Osteocyte (in vitro differentiated cells): ENCODE measurements at places on chromosomes 12 and 14. TPM values are rescaled to one million over a fixed set of nuclear protein-coding genes. Genes with fewer than 3 reads are reported as not detected.
A peak's percentile ranks its signal among the peaks of the same experiment; 100 is the strongest.

The KCNC2 gene
- total RNA-seq, result not detected in 2 replicates

The NKX2-1 gene
- total RNA-seq, result not detected in 2 replicates

The IQSEC3 gene
- 0.37 and 0.56 TPM in 2 replicates for total RNA-seq

The KIF5A gene
- total RNA-seq, result 0.43 and 0.73 TPM in 2 replicates

The MAP1LC3B2 gene
- 1.7 and 2.1 TPM in 2 replicates for total RNA-seq

DNA sequence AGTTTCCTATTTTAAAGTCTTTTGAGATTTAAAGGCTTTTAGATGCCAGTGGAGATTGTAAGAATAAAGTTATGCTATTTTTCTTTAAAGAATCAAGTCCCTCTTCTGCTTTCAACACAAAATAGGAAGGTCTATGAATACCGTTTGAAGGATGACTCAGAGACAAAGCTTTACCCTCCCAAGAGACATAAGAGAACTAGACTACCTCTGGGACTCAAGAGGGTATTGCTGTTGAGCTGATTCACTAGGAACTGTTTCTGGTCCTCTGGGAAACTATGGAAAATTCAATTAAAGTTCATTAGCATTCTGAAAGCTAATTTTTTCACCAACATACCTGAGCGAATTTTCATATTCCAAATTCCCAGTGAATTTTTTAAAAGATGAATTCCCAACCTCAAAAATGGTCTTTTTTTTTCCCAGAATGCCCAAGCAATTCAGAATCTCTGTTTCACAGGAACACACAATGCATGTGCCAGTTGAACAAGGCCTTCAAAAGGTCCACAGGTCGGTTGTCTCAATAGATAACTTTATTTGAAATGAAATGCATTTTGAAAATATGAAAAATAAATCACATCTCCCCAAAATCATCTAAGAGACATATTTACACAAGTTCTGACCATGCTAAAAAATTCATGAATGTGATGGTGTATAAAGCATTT, 6.5 kb downstream of the PHLDA1 start:
- DNase-seq, result no peak

GRCh38 chr14:28780843-28781820, 14.5 kb downstream of the FOXG1 start:
- no peak for DNase-seq

DNA sequence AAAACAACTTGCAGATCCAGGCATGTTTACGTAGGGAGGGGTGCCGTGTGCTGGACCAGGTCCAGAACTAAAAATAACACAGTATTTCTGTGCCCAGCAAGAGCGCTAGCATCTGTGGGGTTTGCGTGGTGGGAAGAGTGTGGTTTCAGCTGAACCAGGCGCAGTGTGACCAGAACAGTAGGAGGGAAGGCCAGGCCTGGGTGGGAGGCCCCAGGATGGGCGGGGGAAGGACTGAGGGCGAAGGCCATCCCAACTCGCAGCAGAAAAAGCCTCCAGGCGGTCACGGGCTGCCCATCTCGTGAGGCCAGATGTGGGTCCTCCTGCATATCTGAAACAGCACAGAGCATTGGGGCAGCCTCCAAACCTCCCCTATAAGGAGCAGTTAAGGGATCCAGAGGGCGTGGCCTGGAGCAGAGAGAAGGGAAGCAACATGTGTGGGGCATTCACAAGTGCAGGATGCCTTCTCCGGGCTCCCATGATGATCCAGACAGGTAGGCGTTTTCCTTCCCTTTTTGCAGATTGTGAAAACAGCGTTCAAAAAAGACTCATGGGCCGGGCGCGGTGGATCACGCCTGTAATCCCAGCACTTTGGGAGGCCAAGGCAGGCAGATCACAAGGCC, 17.8 kb upstream of the CD9 start:
- peak; percentile 97 for DNase-seq

GRCh38 chr14:99969673-99970322, 95.4 kb upstream of the EVL start:
- no peak for DNase-seq

GRCh38 chr14:48890333-48890732, 695.8 kb downstream of the RPS29 start:
- no peak for DNase-seq

DNA sequence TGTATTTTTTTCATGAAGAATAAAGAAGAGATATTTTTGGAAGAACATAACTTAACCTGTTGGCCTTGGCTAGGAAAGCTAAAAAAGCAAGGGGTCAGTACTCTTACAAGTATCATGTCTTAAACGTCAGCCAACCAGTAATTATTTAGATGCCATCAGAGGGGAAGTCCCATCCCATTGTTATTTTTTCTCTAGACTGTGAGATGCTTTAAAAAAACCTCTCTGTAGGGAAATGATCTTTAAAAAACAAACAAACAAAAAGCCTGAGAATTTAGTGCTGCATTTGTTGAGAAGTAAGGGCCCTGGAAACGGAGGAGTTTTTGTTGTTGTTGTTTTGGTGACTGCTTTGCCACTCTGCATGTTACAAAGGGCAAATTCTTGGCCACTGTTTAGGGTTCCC, 474.0 kb downstream of the ZFP36L1 start:
- no peak for DNase-seq

GRCh38 chr12:7870335-7870734, 2.4 kb downstream of the SLC2A14 start:
- no peak for DNase-seq

DNA sequence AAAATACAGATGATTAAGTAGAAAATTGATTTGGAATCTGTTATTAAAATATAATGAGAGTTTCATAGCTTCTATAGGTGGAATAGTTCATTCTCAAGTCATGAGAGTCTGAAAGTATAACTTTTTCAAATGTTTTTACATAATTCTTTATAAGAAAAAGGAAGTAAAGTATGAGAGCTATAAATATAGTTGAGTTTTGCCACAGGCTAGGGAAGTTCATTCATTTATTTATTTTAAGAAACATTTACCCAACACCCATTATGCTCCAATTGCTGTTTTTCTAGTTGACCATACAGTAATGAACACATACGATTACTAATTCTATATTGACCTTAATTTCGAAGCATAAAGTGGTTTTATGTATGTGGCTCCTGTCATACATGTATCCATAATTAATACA, 24.8 kb downstream of the LRRIQ1 start:
- DNase-seq, result no peak

- peak; percentile 99 for DNase-seq
Measured at GRCh38 chr14:96391293-96392118, 422 bp upstream of the AK7 start.

GRCh38 chr14:37420622-37421021, 174.4 kb downstream of the FOXA1 start:
- DNase-seq, result no peak

- no peak for DNase-seq
Measured at GRCh38 chr12:121899590-121899989, 11.0 kb downstream of the PSMD9 start.

GRCh38 chr12:19120795-19121194, 8.7 kb upstream of the PLEKHA5 start:
- no peak for DNase-seq

- DNase-seq, result no peak
Measured at GRCh38 chr12:121918679-121919038, 267 bp downstream of the CFAP251 start.

DNA sequence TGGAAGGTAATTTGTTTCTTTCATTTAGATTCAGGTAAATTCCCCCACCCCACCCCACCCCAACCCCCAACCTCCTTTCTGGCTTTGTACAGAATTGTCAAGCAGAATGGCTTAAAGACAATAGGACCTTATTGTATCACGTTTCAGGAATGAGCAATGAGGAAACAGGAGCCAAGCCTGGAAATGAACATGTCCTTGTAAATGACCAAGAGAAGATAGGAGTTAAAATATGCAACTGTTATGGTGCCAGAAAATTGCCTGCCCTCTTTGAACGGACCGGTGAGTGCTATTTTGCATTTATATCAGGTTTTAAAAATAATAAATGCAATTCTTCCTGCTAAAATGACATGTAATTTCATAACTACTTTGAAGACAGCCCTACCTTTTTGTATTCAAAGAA, 141.6 kb upstream of the PELI2 start:
- DNase-seq, result no peak

- DNase-seq, result no peak
Measured at GRCh38 chr12:101855364-101855884, 22.0 kb upstream of the DRAM1 start.
